ENCODE measurements at places on chromosomes 2 and 18.

DNA sequence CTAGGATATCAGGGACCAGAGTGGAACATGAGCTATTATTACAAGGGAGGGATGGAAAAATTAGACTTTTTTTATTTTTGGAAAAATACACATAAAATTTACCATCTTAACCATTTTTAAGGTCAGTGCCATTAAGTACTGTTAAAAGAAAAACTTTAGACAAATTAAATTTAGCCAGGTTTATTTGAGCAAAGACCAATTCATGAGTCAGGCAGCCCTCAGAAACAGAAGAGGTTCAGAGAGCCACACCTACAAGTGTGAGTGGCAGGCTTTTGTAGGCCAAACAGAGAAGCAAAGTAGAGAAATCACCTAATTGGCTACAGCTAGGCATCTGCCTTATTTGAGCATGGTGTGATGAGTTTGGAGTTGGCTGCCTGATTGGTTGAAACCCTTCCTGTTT lies 301.3 kb upstream of the RAB12 start:
- no peak for DNase-seq

DNA sequence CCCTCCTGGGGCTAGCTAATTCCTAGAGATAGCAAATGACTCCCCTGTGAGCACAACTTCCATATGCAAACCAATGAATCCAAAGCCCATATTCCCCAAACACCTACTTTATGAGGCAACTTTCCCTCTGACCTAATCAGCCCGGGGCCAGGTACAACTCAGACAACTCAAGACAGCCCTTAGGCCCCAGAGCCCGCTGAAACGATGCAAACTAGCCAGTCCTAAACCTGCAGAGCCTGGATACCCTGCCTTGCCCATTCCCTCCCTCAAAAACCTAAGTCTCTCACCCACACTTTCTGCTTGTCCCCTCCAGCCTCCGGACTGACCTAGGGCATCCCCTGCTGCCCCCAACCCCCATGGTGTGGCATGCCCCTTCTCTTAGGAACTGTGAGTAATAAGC lies 142.8 kb downstream of the ACTR3 start:
- DNase-seq: no peak

- DNase-seq: no peak
Observed at GRCh38 chr2:196247976-196248280, 76.5 kb upstream of the STK17B start.

GRCh38 chr18:49717617-49718016 lies 95.7 kb downstream of the ACAA2 start:
- no peak for DNase-seq

- DNase-seq: no peak
Observed at GRCh38 chr18:37543321-37543720, 22.3 kb downstream of the CELF4 start.

- no peak for DNase-seq
Observed at GRCh38 chr2:38045811-38046210, 30.1 kb downstream of the CYP1B1 start.

GRCh38 chr18:79309614-79310358 lies 85.9 kb upstream of the NFATC1 start:
- DNase-seq: no peak

- no peak for DNase-seq
Observed at GRCh38 chr2:214740867-214741395, 68.6 kb downstream of the BARD1 start.

All from stimulated activated CD8-positive, alpha-beta memory T cell treated with anti-CD3 and anti-CD28 coated beads, Interleukin-4, amount 100 ng/mL, for 1 hour (primary cell).